ENCODE measurements at places on chromosomes 3 and 15.

GRCh38 chr3:36852071-36852470 lies 87.7 kb upstream of the DCLK3 start:
- no peak overlapping the region for H3K27ac ChIP-seq
- no peak overlapping the region for H3K4me3 ChIP-seq
- peaks cover 56% of the 10 kb centered on the region for H3K36me3 ChIP-seq
- no peaks in the 10 kb centered on the region for H3K27me3 ChIP-seq

GRCh38 chr15:35671197-35671596 lies 125.2 kb upstream of the DPH6 start:
- no peak overlapping the region for H3K27ac ChIP-seq
- peaks cover 4% of the 10 kb centered on the region for H3K27me3 ChIP-seq
- H3K36me3 ChIP-seq: no peaks in the 10 kb centered on the region
- no peak for DNase-seq
- H3K4me1 ChIP-seq: peaks cover 6% of the 10 kb centered on the region

DNA sequence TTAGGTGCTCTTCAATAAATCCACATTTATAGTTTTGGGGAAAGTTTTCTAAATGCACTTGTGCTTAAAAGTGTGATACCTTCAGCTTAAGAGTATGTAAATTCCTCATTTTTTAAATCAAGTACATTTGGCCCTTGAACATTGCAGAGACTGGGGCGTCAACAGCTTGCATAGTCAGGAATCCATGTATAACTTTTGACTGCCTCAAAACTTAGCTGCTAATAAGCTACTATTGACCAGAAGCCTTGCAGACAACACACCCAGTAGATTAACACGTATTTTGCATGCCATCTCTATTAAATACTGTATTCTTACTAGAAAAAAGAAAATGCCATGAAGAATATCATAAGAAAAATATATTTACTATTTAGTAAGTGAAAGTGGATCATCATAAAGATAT lies 1211.8 kb upstream of the ALCAM start:
- no peak overlapping the region for H3K4me3 ChIP-seq
- no peaks in the 10 kb centered on the region for H3K36me3 ChIP-seq
- H3K27ac ChIP-seq: no peak overlapping the region
- H3K27me3 ChIP-seq: no peaks in the 10 kb centered on the region

DNA sequence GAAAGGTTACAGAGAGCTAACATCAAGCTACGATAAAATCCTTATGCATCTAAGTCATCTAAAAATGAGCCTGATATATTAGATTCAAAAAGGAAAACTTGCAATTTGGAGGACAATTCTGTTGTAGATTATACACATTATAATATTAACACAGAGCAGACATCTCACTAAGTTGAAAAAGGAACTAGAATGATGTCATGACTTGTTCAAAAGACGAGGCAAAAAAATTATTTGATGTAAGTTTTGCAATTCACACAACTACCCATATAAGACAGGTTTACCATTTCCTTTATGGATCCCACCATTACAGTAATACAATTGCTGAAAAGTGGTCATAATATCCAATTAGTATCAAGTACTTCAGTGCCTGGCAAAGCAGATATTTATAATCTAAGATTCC lies 15.9 kb downstream of the SATB1 start:
- no peaks in the 10 kb centered on the region for H3K4me1 ChIP-seq
- no peak overlapping the region for H3K27ac ChIP-seq
- peaks cover 2% of the 10 kb centered on the region for H3K36me3 ChIP-seq

DNA sequence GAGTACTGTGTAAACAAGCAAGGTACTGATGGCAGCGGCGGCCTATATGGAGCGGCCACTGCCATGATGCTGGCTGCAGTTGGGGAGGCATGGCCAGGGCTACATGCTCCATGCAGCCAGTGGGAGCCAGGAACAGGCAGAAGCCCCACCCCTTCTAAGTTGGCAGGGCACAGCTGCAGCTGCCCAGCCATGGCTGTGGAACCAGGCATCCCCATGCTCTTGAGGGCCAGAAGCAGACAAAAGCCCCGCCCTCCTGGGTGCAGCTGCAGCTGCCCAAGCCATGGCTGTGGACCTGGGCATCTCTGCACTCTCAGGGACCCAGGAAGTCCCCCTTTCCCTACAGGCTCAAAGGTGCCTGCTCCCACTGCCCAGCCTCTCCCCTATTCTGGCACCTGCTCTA lies 150.9 kb downstream of the FMN1 start:
- H3K27me3 ChIP-seq: peaks cover 18% of the 10 kb centered on the region
- DNase-seq: no peak
- H3K27ac ChIP-seq: no peak overlapping the region
- no peaks in the 10 kb centered on the region for H3K4me1 ChIP-seq
